DMS153 (cell line): ENCODE measurements at places on chromosomes 2 and 18.
A peak's percentile ranks its signal among the peaks of the same experiment; 100 is the strongest.

DNA sequence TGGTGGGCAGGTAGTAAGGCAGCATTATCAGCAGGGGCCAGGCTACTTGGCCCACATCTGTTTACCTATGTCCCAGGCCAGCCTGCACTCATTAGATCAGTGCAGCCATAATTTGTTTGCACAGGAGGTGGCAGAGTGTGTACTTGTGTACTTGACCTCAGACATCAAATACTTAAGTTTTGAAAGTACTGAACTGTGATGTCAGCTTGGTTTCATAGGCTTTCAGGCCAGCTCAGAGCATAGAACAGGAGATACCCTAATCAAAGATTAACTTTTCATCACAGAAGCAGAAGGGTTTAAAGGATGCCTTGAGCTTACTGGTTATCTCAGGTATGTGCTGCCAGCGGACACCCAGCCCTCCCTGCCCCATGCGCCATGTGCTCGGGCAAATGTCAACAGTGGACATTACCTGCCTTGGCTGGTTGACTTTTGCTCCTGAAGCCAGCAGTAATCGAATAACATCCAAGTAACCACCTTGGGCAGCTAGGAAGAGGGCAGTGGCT is 33.2 kb downstream of the ANKRD29 start:
- DNase-seq = peak; percentile 59

DNA sequence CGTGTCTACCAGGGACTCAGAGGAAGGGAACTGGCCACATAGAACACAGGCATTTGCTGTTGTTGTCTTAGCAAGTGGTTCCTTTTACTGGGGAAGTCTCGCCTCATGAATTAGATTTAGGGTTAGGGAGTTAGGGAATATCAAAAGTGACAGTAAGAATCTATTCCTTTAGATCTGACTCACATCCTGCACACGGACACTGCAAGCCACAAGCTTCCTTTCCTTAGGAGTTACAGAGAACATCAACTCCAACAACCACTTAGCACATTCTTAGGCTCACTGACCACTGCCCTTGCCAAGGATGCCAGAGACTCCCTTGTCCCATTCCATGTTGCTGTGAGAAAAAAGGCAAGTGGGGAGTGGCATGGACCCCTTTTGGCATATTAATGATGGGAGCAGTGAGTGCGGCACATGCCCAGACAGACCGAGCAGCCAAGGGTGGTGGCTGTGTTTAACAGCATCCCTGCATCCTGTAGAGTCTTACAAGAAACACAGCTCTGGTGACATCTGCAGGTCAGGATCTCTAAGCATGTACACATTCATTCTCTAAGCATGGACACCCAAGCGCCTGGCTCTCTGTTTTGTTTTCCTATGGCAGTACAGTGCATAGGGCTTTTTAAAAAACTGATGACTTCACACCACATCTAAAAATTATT is 745.6 kb upstream of the RAB6C start:
- DNase-seq = no peak

- peak; percentile 90 for DNase-seq
Measured at GRCh38 chr2:157876066-157876785, at the start of gene ACVR1. ACVR1 (minus strand) TSS chr2:157876330; CDS start chr2:157799493, 76,837 bp downstream.

GRCh38 chr2:47645246-47645645 is 137.7 kb upstream of the MSH6 start:
- no peak for DNase-seq

GRCh38 chr2:98297817-98298682 is 48.2 kb upstream of the CNGA3 start:
- no peak for DNase-seq

DNA sequence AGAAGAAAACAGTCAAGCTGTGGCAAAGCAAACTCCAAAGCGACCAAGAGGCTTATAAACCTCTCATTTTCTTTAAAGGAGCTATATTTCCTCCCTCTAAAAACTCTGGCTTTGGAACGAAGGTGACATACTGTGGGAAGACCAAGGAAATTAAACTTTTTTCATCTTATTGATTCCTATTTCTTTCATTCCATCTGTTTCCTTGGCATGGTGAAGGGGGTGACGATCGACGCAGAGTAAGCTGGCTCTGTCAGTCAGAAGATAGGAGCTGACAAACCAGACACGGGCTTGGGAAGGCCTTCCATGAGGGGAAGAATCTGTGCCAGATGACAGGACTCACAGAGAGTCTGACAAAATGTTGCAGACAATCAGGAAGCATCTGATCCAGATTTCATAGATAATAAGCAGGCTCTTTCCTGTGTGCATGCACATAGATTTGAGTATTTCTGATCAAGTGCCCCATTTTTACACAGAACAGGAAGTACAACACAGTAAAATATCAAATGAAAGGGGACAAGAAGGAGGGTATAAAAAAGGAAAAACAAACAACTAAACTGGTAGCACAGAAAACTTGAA is 261.7 kb downstream of the SATB2 start:
- no peak for DNase-seq
